ENCODE measurements at places on chromosomes 6 and 20.
A peak's percentile ranks its signal among the peaks of the same experiment; 100 is the strongest.

DNA sequence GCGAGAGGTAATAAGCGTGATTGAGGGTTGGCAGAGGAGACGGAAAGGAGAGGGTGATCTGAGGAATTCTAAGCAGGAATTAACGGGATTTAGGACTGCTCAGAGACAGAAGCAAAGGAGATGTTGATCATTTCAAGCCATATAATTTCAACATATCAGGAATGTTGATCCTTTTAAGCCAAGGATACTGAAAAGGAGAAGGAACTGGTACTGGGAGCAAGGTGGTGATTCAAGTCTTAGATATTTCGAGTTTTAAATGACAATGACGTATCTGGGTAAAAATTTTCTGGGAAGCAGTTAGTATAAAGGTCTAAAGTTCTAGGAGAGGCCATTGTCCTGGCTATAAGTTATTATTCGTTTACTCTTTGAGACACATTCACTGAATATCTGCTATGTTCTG is 91.3 kb upstream of the OGFRL1 start:
- DNase-seq: peak; percentile 41

- DNase-seq: no peak
Observed at GRCh38 chr6:169937389-169938261, 186.2 kb downstream of the ERMARD start.

GRCh38 chr6:41515995-41516394 is 30.2 kb upstream of the FOXP4 start:
- DNase-seq: no peak

GRCh38 chr20:1438361-1438760 is 28.3 kb downstream of the NSFL1C start:
- no peak for DNase-seq

- no peak for DNase-seq
Observed at GRCh38 chr20:62206388-62206775, 13.7 kb downstream of the HRH3 start.

GRCh38 chr6:109759098-109759955 is 68.2 kb downstream of the FIG4 start:
- no peak for DNase-seq

GRCh38 chr6:22194188-22194921 is 102.5 kb downstream of the PRL start:
- DNase-seq: peak; percentile 28

GRCh38 chr6:306641-307061 is 14.4 kb downstream of the DUSP22 start:
- no peak for DNase-seq

- no peak for DNase-seq
Observed at GRCh38 chr6:44487586-44487985, 100.1 kb downstream of the CDC5L start.

DNA sequence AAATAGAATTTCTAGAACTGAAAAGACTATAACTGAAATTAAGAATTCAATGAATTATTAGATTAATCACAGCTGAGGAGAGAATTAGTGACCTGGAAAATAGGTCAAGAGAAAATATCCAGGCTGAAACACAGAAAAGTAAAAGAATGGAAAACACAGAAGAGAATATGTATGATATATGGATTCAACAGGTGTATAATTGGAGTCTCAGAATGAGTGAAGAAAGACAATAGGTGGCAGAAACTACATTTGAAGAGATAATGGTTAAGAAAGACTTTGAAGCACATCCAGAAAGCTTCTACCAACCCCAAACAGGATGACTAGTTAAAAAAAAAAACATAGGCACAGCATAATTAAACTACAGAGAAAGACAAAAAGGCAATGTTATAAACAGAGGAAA is 196.2 kb upstream of the ASCC3 start:
- no peak for DNase-seq

DNA sequence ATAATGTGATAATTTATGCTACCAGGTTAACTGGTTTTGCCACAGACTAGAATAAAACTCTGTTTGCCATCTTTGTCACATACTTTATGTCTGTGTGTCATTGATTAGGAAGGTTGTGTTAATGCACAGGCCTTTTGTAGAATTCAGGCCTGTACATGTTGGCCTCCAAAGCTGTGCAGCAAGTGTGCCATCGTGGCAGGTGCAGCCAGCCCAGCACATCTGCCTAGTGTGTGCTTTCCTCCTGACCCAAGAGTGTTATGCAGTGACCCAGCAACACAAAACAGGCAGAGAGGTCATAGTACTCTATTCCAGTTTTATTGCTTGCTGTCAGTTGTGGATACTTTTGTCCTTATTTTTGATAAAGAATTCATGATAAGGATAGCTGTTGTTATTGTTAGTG is 3.7 kb downstream of the MAP3K4 start:
- DNase-seq: no peak

GRCh38 chr6:157121897-157122296 is 201.4 kb downstream of the TMEM242 start:
- DNase-seq: no peak

- DNase-seq: peak; percentile 42
Observed at GRCh38 chr6:140041571-140042332, 667.3 kb upstream of the CITED2 start.

DNA sequence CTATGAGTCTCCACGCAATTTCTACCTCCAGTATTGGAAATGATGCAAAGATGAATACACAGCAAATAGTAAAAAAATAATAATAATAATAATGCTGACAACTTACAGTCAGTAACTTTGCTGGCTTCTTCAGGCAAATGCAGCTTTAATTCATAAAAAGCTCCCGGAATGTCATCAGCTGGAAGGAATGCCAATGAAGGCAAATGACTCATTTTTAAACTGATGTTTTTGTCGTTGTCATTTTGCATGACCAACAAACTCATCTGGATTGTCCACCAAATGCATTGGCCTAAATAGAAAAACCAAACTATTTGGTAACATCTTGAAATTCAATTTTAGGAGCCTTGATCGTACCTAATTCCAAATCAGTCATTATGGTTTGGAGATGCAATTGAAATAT is 217.1 kb downstream of the ALDH8A1 start:
- DNase-seq: no peak

DNA sequence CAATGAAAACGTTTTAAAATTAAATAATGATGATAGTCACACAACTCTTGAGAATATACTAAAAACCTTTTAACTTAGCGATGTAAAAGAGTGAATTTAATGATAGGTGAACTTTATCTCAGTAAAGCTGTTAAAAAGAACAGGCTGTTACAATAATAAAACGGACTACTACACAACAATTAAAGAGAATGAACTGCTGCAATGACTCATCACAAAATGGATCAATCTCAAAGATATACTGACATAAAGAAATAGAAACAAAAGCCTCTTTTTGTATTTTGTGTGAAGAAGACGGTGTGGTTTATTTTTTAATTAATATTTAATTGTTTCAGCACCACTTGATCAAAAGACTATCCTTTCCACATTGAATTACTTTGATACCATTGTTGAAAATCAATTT is 352.4 kb upstream of the GJE1 start:
- no peak for DNase-seq

- DNase-seq: peak; percentile 8
Observed at GRCh38 chr6:151870375-151870774, 62.9 kb downstream of the ESR1 start.

DNA sequence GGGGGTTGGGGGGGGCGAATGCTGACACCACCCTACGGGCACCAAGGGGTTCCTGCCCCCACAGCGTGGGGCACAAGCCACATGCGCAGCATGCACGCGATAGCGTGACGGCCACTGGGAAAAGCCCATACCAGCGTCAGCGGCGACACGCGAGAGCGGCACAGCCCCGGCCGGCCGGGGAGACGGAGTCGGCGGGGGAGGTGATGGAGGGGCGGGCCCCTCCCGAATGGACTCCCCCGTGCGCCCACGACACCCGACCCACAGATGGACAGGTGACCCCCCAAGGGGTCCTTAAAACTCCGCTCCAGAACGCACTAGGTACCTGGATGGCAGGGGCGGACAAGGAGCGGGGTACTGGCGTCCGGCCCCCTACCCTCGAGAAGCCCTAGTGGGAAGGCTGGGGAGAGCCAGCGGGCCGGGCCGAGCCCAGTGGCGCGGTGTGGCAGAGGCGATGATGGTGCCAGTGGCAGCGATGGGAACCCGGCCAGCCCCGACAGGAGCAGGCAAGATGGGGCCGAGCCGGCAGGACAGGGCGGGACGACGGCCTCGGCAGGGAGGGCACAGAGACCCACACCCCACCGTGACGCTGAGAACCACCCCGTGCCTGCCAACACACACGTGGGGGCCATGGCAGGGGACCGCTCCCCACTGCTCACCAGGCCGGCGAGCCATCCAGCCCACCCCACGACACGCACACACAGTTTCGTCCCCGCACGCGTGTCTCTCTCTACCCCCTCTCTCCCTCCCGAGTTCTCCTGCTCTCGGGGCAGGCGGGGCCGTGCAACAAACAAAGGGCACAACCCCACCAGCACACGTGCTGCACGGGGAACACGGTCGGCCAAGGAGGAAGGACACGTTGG is 1959.8 kb upstream of the DEFB115 start:
- DNase-seq: no peak

GRCh38 chr20:40843251-40843650 is 154.2 kb upstream of the MAFB start:
- DNase-seq: peak; percentile 6

DNA sequence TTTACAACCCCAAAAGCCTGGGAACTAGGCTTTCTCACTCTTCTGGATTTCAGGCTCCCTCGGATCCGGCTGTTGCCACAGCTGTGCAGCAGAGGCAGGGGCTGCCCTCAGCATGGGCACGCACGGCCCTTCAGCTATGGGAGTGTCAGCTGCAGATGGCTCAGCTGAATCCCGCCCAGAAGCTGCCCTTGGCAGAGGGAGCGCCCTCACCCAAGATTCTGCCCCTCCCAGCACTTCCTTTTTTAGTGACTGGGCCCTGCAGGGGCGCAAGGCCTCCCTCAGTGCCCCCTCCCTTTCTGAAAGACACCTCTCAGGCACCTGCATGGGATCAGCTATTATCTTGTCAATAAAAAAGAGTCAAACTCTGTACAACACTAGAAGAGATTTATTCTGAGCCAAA is 67.9 kb upstream of the THBS2 start:
- no peak for DNase-seq

Measured in fibroblast of the aortic adventitia (primary cell).